Putamen (tissue), 1 donor: ENCODE measurements at places on chromosomes 1 and 21.

- DNase-seq, result no peak
Observed at GRCh38 chr1:33517596-33518250, 45.3 kb downstream of the ZSCAN20 start.

- no peak for DNase-seq
Observed at GRCh38 chr1:51283979-51284378, 46.4 kb downstream of the TTC39A start.

GRCh38 chr1:76876655-76877395 is 9.5 kb downstream of the ST6GALNAC5 start:
- DNase-seq, result no peak

DNA sequence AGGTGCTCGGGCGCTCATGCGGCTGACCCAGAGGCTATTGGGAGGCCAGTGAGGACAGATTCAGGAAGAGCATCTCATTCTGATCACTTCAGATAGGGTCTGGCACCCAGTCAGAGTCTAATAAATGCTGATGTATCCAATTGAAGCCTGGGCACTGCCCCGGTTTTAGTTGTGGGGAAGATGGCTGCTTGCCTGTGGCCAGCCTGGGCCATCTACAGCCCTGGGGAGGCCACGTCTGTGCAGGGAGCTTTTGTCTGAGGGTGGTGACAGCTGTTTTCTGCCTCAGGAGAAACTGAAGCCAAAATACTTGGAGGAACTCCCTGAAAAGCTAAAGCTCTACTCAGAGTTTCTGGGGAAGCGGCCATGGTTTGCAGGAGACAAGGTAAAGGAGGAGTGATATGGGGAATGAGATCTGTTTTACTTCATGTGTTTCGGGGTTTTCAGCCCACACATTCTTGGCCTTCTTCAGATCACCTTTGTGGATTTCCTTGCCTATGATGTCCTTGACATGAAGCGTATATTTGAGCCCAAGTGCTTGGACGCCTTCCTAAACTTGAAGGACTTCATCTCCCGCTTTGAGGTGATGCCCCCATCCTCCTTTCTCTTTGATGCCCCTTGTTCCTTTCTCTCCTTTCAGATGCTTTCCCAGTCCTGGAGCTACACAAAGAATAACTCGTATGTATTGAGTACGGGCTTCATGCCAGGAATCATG is 2.8 kb downstream of the GSTM5 start:
- DNase-seq, result no peak

DNA sequence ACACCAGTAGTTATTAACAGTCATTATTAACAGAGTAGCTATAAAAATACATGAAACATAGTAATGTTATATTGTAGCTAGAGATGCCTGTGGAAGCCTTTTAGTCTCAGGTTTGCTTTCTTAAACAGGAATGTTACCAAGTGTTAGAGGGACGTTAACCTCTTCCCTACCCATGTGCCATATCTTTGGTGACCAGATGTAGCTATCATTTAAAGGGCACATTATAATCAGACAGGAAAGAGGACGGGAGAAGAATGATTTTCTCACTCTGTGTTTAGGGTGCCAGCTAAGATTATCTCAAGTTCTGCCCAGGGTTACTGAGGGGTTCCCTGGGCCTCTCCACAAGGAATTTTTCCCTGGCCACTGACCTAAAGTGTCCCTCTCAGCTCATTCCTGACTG is 20.9 kb upstream of the UBL4B start:
- no peak for DNase-seq

DNA sequence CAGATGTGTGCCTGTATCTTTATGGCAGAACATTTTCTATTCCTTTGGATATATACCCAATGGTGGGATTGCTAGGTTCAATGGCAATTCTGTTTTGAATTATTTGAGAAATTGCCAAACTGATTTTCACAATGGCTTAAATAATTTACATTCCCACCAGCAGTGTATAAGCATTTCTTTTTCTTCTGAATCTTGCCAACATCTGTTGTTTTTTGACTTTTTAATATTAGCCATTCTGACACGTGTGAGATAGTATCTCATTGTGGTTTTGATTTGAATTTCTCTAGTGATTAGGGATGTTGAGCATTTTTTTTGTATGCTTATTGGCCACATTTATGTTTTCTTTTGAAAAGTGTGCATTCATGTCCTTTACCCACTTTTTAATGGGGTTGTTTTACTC is 864.3 kb upstream of the ADAMTS5 start:
- no peak for DNase-seq

GRCh38 chr1:84352298-84353106 is 45.8 kb upstream of the DNASE2B start:
- no peak for DNase-seq
